ENCODE measurements at places on chromosomes 11 and 22.
A peak's percentile ranks its signal among the peaks of the same experiment; 100 is the strongest.

- no peak for DNase-seq
Observed at GRCh38 chr11:70612459-70613141, 214.3 kb downstream of the CTTN start.

GRCh38 chr11:1131033-1131911 is 26.5 kb upstream of the MUC5AC start:
- no peak for DNase-seq

- DNase-seq = no peak
Observed at GRCh38 chr11:93099806-93100205, 98.0 kb downstream of the SLC36A4 start.

GRCh38 chr22:45966320-45966894 is 10.6 kb downstream of the WNT7B start:
- peak; percentile 57 for DNase-seq
